Hematopoietic multipotent progenitor cell treated with erythropoietin and hydrocortisone succinate and interleukin-3 and kit ligand, for 17 days (in vitro differentiated cells): ENCODE measurements at places on chromosomes 11 and 22.

DNA sequence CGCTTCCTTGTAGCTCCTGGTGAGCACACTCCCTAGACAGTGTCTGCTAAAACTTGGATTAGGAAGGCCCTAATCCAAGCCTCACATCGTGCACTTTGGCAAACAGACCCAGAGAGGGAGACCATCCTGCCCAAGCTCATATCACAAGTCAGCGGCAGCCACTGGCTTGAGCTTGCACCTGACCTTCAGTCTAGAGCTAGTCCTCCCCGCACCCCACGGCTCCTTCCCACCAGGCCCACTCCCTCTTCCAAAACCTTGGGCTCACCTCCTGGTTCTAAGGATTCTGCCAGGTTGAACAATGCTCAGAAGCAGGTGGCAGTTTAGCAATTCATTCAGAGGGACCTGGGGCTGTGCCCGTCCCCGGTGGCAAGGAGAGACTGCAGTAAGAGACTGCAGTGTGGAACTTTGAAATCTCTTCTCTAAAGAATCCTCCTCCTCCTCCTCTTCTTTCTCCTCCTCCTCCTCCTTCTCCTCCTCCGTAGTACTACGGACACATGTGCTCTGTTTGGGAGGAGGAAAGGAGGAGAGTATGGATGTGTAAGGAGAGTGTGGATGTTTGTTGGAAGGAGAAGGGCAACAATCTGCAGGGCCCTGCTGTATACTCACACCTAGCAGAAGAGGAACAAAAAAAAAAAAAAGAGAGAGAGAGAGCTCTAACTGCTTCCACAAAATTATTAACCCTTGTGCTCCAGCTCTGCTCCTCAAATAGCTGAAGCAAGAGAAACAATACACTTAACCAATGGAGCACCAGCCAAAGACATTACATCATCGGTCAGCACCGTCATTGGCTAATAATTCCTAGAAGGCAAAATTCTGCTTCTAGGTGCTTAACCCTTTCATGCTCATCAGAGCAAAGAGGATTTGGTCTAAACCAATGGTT, 6.0 kb downstream of the SYN3 start:
- DNase-seq, result no peak

GRCh38 chr11:88324562-88325345, 12.8 kb downstream of the CTSC start:
- no peak for DNase-seq

DNA sequence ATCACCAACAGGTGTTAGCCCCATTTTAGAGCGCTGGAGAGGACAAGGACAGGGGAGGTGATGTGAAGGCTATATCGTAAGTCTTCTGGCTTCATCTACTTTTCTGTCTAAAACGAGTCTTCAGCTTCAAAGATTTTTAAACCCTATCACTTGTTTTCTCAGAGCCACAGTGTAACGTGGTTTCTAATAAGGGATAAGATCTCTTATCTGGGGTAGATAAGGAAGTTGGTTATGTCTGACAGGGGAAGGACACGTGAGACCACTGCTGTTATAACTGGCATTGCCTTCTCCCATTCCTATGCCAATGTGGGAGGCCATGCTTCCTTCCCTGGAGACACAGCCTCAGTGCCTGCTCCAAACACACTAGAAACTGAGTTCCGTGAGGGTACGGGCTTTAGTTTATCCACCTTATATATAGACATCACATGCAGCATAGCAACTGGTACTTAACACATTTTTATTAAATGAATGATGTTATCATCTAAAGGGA, 39.3 kb downstream of the LARGE2 start:
- no peak for DNase-seq

- no peak for DNase-seq
These were observed 3.2 kb upstream of the FJX1 start for GRCh38 chr11:35614939-35615569.

- no peak for DNase-seq
These were observed 27.0 kb downstream of the CSTF3 start for GRCh38 chr11:33134276-33134675.

- DNase-seq, result peak; percentile 63
These were observed 17.6 kb upstream of the MGAT3 start for GRCh38 chr22:39439170-39439569.

DNA sequence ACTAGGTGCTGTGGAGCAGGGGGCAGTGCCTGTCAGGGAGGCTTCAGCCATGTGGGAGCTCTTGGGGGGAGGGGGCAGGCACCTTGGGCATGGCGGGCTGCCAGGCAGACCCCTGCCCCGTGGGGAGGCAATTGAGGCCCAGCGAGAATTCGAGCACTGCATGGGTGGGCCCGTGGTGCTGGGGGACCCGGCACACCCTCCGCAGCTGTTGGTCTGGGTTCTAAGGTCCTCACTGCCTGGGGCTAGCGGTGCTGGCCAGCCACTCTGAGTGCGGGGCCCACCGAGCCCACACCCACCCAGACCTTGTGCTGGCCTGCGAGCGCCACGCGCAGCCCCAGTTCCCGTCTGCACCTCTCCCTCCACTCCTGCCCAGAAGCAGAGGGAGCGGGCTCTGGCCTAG, 835.5 kb upstream of the CNTN5 start:
- no peak for DNase-seq

GRCh38 chr11:17391493-17392355, 3.3 kb upstream of the KCNJ11 start:
- no peak for DNase-seq

DNA sequence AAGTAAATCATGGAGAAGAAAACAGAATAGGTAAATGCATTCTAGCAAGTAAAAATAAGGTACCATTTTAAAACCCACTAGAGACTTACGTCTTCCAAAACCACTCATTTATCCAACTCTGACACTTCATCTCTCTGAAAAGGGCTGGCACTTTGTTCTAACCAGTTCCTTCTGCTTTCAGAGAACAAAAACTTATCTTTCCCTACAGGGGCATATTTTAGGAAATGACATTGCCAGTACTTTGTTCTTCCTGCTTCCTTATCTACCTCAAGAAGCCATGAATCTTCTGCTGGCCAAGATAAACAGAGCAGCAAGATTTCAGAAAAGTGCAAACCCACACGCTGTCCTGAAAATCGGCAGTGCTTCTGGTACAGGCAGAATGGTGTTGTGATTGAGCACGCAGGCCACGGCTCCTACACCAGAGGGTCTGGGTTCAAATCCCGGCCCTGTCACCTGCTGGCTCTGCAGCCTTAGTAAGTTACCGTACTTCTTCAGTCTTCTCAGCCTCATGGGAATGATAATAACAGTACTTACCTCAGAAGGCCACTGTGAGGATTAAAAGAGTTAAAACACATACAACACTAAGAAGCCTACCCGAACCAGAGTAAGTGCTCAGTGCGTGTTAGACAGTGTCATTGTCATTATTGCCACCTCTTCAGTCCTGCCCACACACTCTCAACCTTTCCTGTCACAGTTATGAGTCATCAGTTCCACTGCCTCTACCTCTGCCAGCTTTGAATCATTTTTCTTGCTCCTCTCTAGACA, 11.0 kb downstream of the MPZL3 start:
- DNase-seq, result no peak

DNA sequence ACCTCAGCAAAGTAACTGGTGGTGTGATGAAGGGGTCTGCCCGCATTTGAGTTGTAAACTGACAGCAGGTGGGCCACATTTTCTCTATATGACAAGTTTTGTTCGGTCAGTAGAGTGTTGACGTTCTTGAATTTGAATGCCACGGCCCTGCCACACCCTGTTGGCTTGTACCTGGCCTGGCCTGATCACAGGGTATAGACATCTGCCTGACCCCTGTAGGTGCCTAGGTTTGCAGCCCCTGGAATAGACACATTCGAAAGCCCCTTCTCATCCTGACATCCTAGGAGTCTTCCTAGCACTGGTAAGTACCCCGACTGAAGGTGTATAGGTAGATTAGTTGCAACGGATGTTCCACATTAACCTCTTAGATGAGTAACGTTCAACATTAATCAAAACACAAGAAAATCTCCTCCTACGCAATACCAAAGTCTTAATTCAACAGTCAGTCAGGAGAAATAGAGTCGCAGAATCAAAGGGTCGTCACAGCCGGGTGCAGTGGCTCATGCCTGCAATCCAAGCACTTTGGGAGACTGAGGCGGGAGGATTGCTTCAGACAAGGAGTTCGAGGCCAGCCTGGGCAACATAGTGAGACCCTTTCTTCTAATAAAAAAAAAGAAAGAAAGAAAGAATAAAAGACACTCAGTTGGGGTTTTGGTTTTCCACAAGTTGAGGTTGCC, 43.6 kb upstream of the CD5 start:
- no peak for DNase-seq

DNA sequence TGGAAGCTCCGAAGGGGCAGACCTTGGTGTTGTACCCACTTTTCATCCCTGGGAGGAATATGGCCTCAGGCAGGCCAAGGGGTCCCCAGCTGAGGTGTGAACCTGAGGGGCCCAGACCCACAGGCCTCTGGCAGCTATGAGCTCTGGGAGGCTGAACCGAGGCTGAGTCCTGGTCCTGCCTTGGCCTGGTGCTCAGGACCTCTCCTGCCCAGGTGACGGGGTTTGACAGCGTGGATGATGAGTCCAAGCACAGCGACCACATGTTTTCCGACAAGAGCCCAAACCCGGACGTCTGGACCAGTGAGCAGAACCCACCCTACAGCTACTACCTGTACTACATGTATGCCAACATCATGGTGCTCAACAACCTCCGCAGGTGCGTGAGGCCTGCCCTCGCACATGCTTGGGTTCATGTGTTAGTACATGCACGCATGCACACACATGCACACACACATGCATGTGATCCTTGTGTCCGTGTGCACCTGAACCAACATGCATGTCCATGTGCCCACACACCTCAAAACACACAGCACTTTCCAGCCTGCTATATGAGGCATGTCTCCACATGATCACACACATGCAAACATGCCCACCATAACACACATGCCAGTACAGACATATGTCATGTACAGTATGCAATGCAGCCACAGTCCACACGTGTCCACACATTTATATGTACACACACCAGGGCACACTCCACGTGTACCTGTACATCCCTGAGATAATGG, 40.9 kb downstream of the RNF141 start:
- no peak for DNase-seq

DNA sequence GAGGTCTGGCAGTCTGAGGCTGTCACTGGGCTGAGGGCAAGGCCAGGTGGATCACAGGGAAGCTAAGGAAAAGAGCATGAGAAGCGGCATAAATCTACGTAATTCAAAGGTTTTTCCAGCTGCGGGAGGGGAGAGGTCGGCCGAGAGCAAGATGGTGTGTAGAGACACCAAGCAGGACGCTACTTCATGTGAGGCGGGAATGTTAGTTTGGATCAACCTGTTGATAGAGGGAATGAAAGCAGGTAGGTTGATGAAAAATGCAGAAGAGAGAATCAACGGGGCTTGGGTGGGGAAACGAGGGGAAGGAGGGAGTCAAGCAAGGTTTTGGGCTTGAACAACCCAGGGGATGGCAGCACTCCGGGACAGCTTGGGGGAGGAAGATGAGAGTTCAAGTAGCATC, 2.9 kb downstream of the B3GNT6 start:
- no peak for DNase-seq

DNA sequence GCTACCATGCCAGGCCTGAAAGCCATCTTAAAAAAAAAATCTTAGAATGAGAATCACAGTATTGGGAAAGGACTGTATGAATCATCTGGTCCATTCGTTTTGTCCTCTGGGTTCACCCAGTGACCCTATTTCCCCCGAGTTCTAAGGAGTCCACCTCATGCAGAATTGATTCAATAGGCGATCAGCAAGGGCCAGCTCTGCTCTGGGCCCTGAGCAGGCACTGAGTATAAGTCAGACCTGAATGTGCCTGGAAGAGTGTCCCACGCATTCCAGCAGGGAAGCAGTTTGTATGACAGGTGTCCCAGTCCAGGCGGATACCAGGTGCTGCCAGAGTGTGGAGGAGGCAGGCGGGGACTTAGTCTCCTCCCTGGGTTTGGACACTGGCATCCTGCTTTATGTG, 883 bp upstream of the HMOX1 start:
- DNase-seq, result peak; percentile 45

DNA sequence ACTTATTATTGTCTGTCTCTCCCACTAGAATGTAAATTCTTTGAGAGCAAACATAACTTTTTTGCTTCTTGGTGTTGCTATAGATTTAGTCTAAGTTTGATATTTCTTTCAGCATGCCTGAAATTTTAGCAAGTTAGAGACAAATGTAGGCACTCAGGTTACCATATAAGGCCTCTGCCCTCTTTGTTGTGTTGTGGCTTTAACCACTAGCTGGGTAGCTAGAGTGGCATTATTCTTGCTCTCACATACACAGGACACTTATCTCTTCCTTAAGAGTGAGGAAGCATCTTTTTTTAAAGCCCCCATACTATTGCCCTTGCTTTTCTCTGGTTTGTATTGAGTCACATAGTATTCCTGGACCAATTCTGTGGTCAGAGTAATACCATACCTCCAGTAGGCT, 11.2 kb downstream of the ZBED5 start:
- no peak for DNase-seq

DNA sequence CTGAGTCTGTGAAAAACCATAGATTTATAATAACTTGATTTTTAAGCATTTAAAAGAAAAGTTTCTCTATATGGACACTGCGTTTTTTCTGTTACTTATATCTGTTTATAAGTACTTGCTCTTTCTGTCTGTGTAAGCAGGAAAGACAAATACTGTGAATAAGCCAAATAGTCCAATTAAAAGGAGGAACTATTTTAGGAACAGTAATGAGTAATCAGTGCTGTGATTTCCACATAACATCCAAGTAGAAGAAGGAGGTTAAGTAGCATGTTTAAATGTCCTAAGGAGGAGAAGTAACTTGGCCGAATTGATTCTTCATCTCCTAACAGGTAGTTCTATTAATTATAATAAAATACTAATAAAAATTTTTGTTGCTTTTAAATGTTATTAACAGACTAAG, 40.8 kb downstream of the ZNF214 start:
- no peak for DNase-seq

DNA sequence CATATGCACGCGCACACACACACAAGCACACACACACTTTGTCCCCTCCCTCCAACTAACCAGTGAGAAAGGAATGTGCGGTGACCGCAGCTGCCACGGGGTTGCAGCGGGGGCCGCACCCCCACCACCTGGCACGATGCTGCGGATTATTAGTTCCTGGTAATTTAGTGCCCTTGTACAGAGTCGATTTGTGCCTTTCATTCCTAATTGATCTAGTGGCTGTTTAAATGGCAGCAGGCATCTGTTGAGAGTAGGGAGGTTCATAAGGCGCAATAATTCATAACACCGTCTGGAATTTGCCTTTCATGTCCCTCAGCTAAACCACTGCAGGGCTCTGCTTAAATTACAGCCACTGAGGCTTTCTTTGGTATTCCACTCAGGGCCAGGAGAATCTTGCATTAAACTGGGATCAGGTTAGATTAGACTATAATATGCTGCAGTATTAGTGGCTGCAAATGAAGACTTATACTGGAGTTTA, 113.7 kb downstream of the FEZ1 start:
- no peak for DNase-seq

DNA sequence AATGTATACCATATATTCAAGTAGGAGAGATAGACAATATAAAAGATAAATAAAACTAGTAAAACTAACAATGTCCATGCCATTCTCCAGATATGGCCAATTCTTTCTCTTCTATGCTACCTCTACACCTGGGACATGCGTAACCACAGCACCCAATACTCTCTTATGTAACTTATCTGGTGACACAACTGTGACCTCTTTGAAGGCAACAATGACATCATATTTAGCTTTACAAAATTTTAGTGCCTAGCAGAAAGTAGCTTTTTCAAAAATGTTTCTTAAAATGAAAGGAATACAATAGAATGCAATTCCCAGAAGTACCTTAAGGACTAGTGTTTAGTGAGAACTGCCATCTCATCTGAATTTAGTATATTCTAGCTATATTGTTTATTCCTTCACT, 36.8 kb downstream of the CDON start:
- no peak for DNase-seq

GRCh38 chr22:43152357-43153071, 1.2 kb downstream of the TSPO start:
- peak; percentile 83 for DNase-seq
